ENCODE measurements at places on chromosomes 3 and 15.

- no peak for DNase-seq
Measured at GRCh38 chr3:10348404-10348721, 27.5 kb upstream of the SEC13 start.

DNA sequence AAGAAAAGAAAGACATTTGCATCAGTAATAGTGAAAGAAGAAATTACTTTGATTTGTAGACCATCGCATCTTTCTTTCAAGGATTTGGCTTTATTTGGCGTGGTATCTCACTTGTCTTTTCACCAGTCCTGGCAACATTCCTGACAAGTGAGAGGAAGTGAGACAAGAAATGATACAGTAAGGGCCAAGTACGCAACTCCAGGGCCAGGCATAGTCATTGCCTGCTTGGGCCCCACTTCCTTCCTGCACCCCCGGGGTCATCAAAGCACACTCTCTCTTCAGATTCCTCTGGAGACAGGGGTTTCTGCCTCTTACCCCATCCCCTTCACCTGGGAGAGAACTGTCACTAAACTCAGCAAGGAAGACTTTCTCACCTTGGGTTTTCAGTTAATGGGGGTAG is 55.1 kb downstream of the CD47 start:
- peak; percentile 70 for DNase-seq

DNA sequence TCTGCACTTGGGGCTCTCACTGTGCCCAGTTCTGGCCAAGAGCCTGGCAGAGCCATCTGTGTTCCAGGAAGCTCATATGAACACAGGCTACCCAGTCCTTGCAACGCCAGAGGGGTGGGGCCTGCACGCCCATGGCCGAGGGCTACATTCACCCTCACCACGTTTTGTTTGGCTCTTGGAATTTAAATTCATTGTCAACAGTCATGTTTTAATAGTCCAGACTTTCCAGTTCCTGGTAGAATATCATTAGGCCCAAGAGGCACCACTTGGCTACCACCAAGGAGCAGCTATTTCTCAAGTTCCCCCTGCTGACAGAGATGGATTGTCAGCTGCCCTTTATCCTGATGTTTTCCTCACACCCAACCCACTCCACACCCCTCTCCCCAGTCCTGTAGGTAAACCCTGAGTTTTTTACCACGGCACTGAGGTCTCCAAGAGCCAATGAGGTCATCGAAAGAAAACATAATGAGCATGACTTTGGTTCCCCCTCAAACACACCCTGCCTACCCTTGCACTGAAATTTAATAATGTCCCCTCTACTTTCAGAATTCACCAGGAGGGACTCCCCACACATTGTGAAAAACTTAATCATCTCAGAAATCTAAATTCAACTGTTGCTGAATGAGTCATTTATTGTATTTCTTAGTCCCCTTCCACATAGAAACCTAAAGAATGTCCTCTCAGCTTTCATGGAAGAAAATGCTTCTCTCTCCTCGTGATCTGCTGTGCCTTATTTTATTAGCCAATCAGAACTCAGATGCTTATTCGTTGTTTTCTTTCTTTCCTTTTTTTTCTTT is 125.1 kb downstream of the SHQ1 start:
- peak; percentile 68 for DNase-seq

GRCh38 chr15:39598186-39598850 is 17.4 kb downstream of the THBS1 start:
- peak; percentile 49 for DNase-seq

- DNase-seq, result no peak
Measured at GRCh38 chr15:74136540-74136813, 6.1 kb downstream of the ISLR2 start.

DNA sequence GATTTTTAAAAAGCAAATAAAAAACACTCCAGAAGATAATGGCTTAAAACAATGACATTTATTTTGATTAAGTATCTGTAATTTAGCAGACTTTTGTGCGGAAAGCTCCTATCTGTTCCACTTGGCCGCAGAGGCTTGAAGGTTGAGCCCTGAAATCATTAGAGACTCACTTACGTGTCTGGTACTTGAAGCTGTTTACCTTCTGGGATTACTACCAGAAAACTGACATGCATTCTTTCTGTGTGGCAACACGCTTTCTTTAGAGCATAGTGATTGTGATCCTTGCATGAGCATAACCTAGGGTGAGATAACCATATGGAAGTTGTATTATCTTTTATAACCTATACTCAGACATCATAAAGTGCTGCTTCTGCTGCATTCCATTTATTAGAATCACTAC is 298.5 kb downstream of the SI start:
- DNase-seq, result peak; percentile 29

GRCh38 chr3:45665101-45665572 is 24.1 kb upstream of the SACM1L start:
- peak; percentile 71 for DNase-seq
